ENCODE measurements at places on chromosomes 11 and 22.

DNA sequence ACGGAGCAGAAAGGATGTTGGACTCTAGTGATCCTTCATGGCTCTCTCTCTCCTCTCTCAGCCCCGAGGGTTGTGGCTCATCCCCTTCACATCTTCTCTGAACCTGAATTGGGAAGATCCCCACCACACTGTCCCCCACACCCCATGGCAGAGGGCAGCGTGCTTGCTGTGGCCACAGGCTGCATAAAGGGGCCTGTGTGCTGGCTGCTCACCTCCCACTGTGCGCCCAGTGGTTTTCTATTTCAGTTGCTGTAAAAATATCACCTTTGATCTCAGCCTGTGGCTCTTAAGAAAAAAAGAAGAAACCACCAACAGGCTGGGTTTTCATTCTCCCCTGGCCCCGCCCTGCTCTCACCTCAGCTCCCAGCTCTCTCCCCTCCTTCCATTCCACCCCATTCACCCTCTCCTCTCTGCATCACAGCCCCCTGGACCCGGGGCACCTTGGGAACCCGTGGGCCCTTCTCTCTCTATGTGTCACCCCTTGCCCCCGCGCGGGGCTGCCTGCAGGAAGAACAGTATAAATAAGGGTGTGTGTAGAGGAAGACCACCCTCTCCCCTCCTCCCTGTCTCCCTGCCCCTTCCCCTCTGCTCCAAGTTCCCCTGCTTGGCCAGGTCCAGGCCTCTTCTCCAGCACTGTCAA, 25.8 kb upstream of the WNT11 start:
- no peak for DNase-seq

- DNase-seq: no peak
Measured at GRCh38 chr11:1966531-1966930, 19.4 kb downstream of the MRPL23 start.

- DNase-seq: no peak
Measured at GRCh38 chr11:33801821-33802193, 27.5 kb upstream of the FBXO3 start.

GRCh38 chr11:94507485-94507884, 4.8 kb upstream of the C11orf97 start:
- DNase-seq: no peak

- no peak for DNase-seq
Measured at GRCh38 chr11:104442321-104442720, 278.4 kb upstream of the PDGFD start.

DNA sequence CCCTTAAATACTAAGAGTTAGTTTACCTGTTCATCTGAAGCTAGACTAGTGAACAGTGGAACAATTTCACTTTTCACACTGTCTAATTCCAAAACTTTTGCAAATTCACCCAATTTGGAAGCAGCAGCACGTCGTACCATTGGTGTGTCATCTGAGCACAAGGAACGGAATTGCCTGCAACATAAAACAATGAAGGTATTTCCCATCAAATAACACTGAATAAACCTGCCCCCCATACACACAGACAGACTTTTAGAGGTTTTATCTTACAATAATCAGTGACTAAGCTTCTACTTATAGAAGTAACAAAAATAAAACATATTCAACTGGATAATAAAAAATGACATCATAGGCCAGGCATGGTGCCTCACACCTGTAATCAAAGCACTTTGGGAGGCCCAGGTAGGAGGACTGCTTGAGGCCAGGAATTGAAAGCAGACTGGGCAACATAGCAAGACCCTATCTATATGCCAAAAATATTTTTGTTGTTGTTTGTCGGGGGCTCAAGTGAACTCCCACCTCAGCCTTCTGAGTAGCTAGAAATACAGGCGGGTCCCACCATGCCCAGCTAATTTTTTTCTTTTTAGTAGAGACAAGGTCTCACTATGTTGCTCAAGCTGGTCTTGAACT, 6.3 kb downstream of the PPP2R1B start:
- no peak for DNase-seq

DNA sequence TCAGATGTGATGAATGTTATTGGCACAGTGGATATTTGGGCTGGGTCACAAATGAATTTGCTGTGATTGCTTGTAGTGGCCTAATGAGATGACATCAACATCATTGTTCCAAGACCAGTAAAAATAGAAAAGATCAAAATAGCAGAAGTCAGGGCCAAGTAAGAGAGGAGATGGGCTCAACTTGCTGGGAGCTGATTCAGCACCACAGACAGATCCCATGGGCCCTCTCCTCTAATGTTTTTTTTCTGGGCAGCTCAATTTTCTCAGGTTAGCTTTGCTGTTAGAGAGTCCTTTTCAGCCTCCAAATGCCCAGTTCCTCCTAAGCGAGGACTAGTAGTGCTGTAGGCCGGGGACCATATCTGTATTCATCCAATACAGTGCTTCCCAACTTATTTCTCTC, 86.0 kb upstream of the IZUMO1R start:
- no peak for DNase-seq

- no peak for DNase-seq
Measured at GRCh38 chr11:116832350-116833290, 2.9 kb downstream of the APOC3 start.

GRCh38 chr11:18608376-18608775, 8.8 kb downstream of the MISFA start:
- no peak for DNase-seq

GRCh38 chr11:129951866-129952262, 50.8 kb downstream of the PRDM10 start:
- DNase-seq: no peak

DNA sequence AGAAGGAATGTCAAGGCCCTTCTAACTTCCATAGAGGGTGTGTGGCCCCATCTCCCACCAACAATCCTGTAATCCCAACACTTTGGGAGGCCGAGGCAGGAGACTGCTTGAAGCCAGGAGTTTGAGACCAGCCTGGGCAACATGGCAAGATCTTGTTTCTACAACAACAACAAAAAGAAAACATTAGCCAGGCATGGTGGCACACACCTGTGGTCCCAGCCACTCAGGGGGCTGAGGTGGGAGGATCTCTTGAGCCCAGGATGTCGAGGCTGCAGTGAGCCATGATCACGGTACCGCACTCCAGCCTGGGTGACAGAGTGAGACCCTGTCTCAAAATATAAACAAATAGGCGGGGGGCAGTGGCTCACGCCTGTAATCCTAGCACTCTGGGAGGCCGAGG, 16.9 kb downstream of the TSPAN32 start:
- no peak for DNase-seq

DNA sequence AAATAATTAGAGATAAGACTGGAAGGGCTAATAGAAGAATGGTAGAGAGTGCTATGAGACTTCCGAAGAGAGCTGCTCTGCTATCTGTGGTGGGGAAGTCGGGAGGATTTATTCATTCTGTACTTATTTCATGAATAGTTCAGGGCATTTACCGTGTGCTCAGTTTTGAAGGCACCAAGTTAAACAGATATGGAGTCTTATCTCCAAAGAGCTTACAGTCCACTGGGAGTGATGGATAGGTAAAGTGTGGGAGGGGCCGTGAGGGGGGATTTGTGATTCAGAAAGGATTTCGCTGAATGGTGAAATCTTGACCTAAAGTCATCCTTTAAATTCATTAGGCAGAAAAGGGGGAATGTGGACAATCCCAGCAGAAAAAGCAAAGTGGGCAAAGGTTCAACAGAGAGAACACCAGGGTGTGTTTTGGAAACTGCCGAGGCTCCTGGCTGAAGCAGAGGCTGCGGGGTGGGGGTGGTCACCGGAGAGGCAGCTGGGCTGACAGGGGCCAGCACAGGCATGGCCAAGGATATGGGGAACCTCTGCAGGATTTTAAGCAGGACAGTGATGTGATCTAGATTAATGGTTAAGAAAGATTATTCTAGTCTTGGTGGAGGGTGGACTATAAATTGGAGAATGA, 91.2 kb downstream of the UBASH3B start:
- no peak for DNase-seq

DNA sequence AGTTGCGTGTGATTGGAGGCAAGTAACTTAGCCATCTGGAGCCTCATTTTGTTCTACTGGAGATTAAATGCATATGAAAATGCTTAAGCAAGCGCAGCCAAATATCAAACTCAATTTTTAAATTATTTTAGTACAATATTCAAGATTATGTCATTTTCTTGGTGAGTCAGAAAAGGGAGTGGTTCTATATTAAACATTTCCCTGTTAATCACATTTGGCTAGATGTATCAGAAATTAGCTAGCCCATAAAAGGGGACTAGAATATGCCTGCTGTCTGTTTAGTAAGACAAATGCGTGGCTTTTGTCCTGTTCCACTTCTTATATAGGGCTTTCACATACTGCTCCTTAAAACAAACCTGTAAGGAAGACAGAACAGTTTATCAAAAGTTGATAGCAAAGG, 35.0 kb upstream of the BMAL1 start:
- no peak for DNase-seq

- no peak for DNase-seq
Measured at GRCh38 chr11:119615003-119615881, 113.8 kb downstream of the NECTIN1 start.

- no peak for DNase-seq
Measured at GRCh38 chr11:28245131-28245530, 136.9 kb downstream of the METTL15 start.

- DNase-seq: no peak
Measured at GRCh38 chr11:26571861-26572654, at the start of gene MUC15. TSS of gene MUC15 (minus strand) at chr11:26572263. CDS start at chr11:26567094, 5,169 bp downstream.

GRCh38 chr11:60912851-60913528, 968 bp upstream of the TMEM109 start:
- no peak for DNase-seq

- DNase-seq: no peak
Measured at GRCh38 chr11:925158-925495, 543 bp upstream of the AP2A2 start.

DNA sequence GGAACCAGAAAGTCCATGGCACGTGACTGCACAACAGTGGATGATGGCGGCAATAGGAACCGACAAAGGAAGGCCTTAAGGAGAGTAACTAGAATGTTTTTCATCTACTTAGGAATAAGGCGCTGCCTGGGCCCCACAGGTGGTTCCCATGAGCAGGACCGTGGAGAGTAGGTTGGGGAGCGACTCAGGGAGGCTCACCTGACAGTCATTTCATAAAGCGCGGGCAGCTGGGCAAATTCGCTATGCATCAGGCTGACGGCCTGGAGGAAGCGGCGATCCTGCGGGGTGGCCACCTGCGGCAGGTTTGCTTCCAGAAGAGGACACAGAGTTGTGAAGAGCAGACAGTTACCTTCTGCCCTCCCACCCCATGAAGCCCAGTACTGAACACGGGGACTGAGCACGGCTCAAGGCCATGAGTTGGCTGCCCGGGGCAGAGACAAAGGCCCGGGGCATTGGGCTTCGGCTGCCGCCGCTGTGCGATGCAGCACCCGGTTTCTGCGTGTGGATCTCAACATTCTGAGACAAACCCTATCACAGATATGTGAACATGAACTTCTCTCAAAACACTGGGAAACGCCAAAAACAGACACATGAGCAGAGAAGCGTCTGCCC, 25.8 kb downstream of the HPS4 start:
- no peak for DNase-seq

DNA sequence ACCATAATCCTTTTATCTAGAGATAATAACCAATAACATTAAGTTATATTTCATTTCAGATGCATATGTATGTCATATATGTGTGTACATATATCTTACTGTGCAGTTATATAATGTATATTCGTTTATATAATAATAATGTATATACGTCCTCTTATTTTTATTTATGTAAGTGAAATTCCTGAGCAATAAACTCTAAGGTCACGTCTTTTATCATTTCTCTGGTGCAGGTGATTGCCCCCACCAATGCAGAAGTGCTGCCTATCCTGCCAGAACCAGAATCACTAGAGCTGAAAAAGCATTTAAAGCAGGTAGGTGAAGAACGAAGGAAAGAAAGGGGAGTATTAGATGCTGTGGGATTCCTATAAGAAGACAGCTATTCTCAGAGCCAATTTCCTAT, 8.8 kb downstream of the MADD start:
- no peak for DNase-seq

DNA sequence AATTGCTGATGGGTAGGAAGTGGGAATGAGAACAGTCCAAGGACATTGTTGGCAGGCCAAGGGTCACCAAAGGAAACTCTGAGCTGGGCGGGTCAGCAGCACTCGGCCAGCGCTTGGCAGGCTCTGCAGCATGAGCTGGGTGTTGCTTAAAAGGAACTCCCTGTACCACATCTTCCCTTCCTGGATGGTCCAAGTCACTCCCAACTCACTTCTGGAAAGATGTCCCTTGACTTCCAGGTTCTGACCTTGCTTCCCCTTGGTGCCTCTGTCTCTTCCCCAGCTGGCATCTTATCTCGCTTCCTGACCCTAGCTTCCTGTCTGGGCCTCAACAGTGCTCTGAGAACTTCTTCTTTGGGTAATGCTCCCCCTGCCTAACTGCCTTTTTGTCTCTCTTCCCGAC, 24.8 kb upstream of the SWAP70 start:
- DNase-seq: no peak

DNA sequence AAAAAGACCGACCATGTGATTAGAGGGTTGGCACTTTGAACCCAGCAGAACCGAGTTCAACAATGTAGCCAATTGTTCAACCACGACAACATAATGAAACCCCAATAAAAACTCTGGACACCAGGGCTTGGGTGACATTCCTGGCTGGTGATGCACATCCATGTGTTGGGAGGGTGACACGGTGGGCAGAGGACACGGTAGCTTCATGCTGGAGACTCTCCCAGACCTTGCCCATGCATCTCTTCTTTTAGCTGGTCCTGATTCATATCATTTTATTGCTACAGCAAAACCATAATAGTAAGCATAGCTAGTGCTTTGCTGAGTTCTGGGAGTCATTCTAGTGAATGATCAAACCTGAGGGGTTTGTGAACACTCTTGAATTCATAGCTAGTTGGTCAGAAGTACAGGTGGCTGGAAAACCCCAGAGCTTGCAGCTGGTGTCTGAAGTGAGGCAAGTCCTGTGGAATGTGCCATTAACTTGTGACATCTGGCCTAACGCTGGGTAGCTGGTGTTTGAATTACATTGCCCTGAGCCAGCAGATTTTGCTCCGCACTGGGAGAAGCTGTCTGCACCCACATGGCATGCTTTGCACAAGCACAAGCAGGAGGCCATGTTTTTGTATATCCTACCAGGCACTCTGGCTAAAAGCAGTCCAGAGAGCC, 14.0 kb downstream of the RPUSD4 start:
- DNase-seq: no peak

DNA sequence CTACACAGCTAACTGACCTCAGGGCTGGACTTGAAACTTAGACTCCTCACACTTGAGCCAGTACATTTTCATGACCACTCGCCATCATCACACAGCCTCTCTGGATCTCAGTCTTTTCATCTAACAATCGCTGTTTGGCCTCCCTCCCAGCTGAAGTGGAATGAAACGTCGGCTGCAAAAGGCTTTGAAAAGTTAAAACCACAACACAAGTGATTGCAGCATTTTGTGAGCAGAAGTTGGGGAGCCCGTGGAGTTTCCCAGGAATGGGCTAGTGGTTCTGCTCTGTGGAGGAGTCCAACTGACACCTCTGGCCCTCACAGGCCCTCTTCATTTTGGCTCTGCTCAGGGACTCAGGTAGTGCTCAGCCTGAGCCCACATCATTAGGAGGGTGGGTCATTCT, 35.9 kb upstream of the TRIM29 start:
- no peak for DNase-seq

All from right lung (tissue), 10 donors.